ENCODE measurements at places on chromosomes 3 and 15.
A peak's percentile ranks its signal among the peaks of the same experiment; 100 is the strongest.

- peaks cover 12% of the 10 kb centered on the region for H3K4me1 ChIP-seq
- no peaks in the 10 kb centered on the region for H3K27me3 ChIP-seq
- H3K4me3 ChIP-seq: no peak overlapping the region
- no peak overlapping the region for H3K27ac ChIP-seq
- no peak for DNase-seq
- H3K36me3 ChIP-seq: no peaks in the 10 kb centered on the region
Observed at GRCh38 chr3:150331978-150332568, 76.0 kb upstream of the TSC22D2 start.

DNA sequence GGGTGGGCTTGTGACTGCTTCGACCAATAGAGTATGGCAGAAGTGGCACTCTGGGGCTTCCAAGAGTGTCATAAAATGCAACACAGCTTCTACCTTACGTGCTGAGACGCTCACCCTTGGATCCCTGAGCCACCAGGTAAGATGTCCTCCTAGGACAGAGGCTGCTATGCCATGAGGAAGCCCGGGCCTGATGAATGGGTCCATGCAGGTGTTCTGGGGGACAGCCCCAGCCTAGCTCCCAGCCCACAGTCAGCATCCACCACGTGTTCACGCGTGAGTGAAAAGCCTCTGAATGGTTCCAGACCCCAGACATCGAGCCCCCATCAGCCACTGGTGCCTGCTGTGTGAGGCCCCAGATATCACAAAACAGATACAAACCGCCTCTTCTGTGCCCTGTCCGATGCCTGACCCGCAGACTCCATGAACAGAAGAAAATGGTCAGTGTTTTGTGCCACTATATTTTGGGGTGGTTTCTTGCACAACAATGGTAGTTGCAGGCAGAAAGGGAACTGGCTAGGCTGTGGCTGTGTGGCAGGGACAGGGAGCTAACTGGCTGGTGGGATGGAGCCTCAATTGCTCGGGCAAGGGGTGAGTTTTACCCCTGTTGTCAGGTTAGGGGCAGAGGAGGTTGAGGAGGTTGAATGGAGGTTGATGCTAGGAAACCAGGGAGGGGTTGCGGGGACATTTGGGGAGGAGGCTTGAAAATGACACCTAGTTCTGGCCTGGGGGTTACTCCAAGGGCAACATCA, 92.2 kb downstream of the LINGO1 start:
- peaks cover 20% of the 10 kb centered on the region for H3K4me1 ChIP-seq
- H3K27me3 ChIP-seq: no peaks in the 10 kb centered on the region
- H3K27ac ChIP-seq: no peak overlapping the region
- no peak overlapping the region for H3K4me3 ChIP-seq
- no peak for DNase-seq

DNA sequence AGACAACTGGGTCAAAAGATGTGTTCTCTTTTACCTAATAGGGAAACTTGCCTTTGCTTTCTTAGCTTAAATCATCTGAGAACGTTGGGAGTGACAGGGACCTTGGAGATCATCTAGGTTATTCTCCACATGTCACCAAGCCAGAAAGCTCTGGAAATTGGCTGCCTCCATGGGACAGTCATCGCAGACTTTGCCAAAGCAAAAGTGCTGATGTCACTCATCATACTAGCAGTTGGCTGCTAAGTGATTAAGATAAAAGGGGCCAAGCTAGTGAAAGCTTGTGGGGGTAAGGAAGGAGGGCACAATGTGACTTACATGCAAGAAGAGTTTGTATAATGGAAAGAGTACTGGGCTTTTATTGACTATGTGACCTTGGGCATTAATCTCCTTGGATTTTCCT, 198.0 kb upstream of the PFN2 start:
- no peak overlapping the region for H3K4me3 ChIP-seq
- peaks cover 6% of the 10 kb centered on the region for H3K4me1 ChIP-seq
- no peak overlapping the region for H3K27ac ChIP-seq
- no peaks in the 10 kb centered on the region for H3K27me3 ChIP-seq
- no peaks in the 10 kb centered on the region for H3K36me3 ChIP-seq

DNA sequence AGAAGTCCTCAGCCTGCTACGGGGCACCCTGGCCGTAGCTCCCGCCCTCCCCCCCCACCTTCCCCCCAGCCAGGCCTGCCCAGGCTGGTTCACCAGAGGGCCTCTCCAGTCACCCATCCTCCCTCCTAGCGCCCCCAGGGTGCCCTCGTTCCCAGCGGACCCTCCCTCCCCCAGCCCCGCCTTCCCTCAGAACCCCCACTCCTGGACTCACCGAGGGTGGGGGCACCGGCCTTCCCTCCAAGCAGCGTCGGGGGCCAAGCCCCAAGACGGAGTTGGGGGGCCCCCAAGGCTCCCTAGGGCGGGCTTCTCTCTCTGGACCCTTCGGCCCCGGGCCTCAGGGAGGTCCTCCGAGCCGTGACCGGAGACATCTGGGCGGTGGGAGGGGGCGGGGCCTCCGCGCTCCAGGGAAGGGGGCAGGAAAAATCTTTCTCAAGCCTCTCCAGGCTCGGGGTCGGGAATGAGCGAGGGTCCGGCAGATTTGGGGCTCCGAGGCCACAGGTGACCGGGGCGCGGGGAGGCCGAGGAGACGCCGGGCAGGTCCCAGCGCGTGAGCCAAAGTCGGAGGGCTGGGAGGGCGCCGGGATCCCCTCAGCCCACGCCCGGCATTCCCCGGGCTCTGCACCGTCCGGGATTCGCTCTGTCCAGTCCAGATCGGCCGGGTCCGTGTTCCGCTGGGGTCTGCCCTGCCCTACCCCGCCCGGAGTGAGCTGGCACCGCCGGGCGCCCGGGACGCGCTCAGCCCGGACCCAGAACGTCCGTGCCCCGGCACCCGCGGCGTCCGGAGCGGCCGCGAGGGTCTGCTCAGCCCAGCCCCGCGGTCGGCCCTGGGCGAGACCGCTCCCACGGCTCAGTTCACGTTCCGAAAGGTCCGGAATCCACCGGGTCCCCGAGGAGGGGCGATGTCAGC, 999 bp downstream of the INSYN1 start:
- peaks cover 33% of the 10 kb centered on the region for H3K4me1 ChIP-seq
- H3K27me3 ChIP-seq: peaks cover 46% of the 10 kb centered on the region
- no peak overlapping the region for H3K27ac ChIP-seq
- peak; percentile 59 for DNase-seq

- H3K4me1 ChIP-seq: no peaks in the 10 kb centered on the region
- H3K4me3 ChIP-seq: no peak overlapping the region
- H3K36me3 ChIP-seq: no peaks in the 10 kb centered on the region
- H3K27ac ChIP-seq: no peak overlapping the region
- no peaks in the 10 kb centered on the region for H3K27me3 ChIP-seq
- peak; percentile 67 for DNase-seq
Observed at GRCh38 chr3:13308380-13308801, 111.7 kb downstream of the NUP210 start.

GRCh38 chr3:34011171-34012101, 213.0 kb downstream of the PDCD6IP start:
- no peaks in the 10 kb centered on the region for H3K36me3 ChIP-seq
- no peak overlapping the region for H3K4me3 ChIP-seq
- H3K27ac ChIP-seq: no peak overlapping the region
- peaks cover 31% of the 10 kb centered on the region for H3K4me1 ChIP-seq
- no peaks in the 10 kb centered on the region for H3K27me3 ChIP-seq

- no peaks in the 10 kb centered on the region for H3K27me3 ChIP-seq
- DNase-seq: no peak
- no peak overlapping the region for H3K4me3 ChIP-seq
- H3K27ac ChIP-seq: no peak overlapping the region
- peaks cover 5% of the 10 kb centered on the region for H3K4me1 ChIP-seq
- H3K36me3 ChIP-seq: no peaks in the 10 kb centered on the region
Observed at GRCh38 chr3:43185274-43185982, 79.5 kb upstream of the POMGNT2 start.

GRCh38 chr15:64749999-64750657, 25.3 kb downstream of the RBPMS2 start:
- H3K27me3 ChIP-seq: no peaks in the 10 kb centered on the region
- H3K27ac ChIP-seq: no peak overlapping the region
- H3K36me3 ChIP-seq: no peaks in the 10 kb centered on the region
- H3K4me1 ChIP-seq: peaks cover 7% of the 10 kb centered on the region
- no peak overlapping the region for H3K4me3 ChIP-seq
- peak; percentile 88 for DNase-seq

DNA sequence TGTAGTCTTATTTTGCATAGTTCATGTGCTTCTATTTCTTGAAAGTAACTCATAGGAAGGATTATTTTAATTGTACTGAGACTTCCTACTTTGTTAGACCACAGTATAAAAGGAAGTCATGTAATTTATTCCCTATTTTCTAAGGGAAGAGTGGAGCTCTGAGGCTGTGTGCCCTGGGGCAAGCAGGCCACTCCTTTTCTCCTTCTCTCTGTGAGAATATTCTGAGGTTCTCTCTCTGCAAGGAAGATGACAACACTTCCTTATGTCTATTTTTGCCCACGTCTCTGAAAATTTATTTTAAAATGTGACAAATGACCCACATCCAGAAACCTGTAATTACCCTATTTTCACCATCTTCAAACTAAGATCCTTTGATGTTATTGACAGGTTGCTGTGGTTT, 11.0 kb downstream of the KCTD6 start:
- H3K27ac ChIP-seq: no peak overlapping the region
- no peaks in the 10 kb centered on the region for H3K27me3 ChIP-seq
- no peak for DNase-seq
- H3K36me3 ChIP-seq: peaks cover 7% of the 10 kb centered on the region
- peaks cover 6% of the 10 kb centered on the region for H3K4me1 ChIP-seq
- H3K4me3 ChIP-seq: no peak overlapping the region

GRCh38 chr3:105970283-105970682, 101.5 kb upstream of the CBLB start:
- H3K4me3 ChIP-seq: no peak overlapping the region
- DNase-seq: no peak
- no peak overlapping the region for H3K27ac ChIP-seq

GRCh38 chr3:153284282-153284938, 122.4 kb downstream of the RAP2B start:
- no peak for DNase-seq
- H3K27ac ChIP-seq: no peak overlapping the region
- no peak overlapping the region for H3K4me3 ChIP-seq
- no peaks in the 10 kb centered on the region for H3K36me3 ChIP-seq
- no peaks in the 10 kb centered on the region for H3K4me1 ChIP-seq
- no peaks in the 10 kb centered on the region for H3K27me3 ChIP-seq

DNA sequence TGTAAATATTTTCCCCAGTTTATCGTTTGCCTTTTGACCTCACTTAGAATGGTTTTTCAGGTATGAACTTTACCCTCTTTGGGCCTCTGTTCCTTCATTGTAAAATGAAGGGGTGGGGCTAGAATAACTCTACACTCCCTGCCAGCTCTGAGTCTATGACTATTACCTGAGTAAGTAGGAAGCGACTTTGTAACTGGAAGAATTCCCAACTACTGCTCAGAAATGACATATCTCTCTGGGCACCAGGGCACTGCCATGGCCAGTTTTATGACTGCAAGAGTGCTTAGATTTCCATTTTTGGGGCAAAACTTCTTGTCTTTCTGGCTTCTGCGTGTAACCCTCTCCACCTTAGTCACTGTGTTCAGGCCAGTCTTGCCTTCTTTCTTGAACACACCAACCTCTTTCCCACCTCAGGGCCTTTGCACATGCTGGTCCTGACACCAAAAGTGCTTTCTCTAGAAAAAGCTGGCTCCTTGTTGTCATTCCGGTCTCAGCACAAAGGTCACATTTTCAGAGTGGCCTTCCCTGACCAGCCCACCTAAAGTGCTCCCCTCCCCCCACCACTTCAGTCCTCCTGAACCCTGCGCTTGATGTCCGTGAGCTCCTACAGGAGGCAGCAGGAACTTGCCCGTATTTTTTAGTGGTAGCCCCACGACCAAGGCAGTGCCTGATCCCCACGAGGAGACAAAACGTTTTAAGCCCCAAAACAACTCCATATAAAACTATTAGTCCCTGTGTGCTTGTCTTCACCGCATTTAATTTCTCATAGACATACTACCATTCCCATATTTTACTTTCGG, 25.6 kb downstream of the CDCP1 start:
- no peak for DNase-seq
- no peak overlapping the region for H3K4me3 ChIP-seq
- no peaks in the 10 kb centered on the region for H3K36me3 ChIP-seq
- H3K27me3 ChIP-seq: no peaks in the 10 kb centered on the region
- H3K27ac ChIP-seq: no peak overlapping the region

DNA sequence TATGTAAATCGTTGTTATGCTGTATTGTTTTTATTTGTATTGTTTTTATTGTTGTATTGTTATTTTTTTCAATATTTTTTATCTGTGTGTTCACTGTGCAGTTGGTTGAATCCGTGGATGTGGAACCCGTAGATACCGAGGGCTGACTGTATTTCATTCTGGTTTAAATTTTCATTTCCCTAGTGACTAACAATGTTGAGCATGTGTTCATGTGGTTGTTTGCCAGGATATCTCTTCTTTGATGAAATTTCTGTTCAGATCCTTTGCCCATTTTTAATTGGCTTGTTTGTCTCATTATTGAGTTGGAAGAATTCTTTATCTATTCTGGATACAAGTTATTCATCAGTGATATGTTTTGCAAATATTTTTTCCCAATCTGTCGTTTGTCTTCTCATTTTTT, 29.7 kb downstream of the STOML1 start:
- no peaks in the 10 kb centered on the region for H3K36me3 ChIP-seq
- peaks cover 7% of the 10 kb centered on the region for H3K4me1 ChIP-seq
- no peak overlapping the region for H3K4me3 ChIP-seq
- H3K27me3 ChIP-seq: no peaks in the 10 kb centered on the region
- DNase-seq: no peak

DNA sequence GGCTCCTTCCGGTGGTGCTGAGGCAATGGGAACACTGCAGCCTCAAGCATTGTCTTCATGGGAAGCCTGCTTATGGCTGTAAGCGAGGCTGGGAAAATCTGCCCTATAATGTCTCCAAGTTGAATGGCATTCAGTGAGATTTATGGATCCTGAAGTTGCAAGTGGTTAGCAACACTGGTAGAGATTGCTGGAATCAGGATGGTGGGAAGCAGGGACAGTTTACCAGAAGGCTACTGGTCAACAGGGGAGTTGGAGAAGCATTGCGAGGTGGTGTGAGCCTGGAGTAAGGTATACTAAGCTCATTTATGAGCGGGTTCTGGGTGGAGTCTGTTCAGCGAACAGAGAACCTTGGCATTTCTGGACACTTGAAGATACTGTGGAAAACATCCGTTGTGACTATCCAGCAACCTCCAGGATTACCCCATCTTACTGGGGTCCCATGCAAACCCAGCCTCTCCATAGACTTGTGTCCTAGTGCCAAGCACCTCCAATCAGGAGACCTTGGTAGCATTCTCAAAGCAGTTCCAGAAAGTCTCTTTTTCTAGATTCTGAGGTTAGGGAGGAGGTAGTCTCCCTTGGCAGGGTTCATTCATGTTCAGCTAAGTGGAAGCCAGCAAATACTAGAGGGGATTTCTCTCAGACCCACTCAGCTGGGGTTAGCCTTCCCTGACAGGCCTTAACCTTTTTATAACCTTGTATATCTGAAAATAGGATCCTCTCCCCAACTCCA, 7.3 kb downstream of the RPSA start:
- H3K4me3 ChIP-seq: no peak overlapping the region
- peaks cover 7% of the 10 kb centered on the region for H3K4me1 ChIP-seq
- no peak for DNase-seq
- peak overlapping the region; percentile 63 for H3K27ac ChIP-seq
- H3K36me3 ChIP-seq: peaks cover 12% of the 10 kb centered on the region

Data from neural progenitor cell (in vitro differentiated cells).